Stimulated activated CD8-positive, alpha-beta memory T cell treated with anti-CD3 and anti-CD28 coated beads, Interleukin-12 subunit alpha, Interleukin-12 subunit beta, amount 100 ng/mL, for 4 hours (primary cell): ENCODE measurements at places on chromosomes 7 and 10.

- DNase-seq: no peak
Observed at GRCh38 chr10:6328699-6329423, 126.1 kb downstream of the PFKFB3 start.

- no peak for DNase-seq
Observed at GRCh38 chr10:118745056-118745455, 9.7 kb downstream of the CACUL1 start.

GRCh38 chr7:79982141-79982770, 152.4 kb upstream of the GNAI1 start:
- DNase-seq: no peak

- no peak for DNase-seq
Observed at GRCh38 chr10:5809527-5810154, 3.6 kb downstream of the GDI2 start.

DNA sequence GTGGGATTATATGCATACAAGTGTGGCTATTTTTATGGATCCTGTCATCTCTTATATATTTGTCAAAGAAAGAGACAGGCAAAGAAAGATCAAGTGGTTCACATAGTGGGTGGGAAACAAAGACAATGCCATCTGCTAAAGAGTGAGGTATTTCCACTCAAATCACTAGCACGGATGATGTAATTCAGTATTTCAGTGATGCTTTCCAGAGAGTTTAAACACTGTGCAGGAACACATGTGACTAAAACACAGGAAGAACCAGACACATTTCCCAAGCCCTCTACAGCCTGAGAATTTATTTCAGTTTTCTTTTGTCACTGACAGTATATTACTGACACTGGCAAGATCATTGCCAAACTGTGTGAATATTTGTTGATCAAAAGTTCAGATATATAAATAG, 885.7 kb upstream of the CELF2 start:
- no peak for DNase-seq

- no peak for DNase-seq
Observed at GRCh38 chr10:88962336-88962735, 9.8 kb upstream of the ACTA2 start.

- no peak for DNase-seq
Observed at GRCh38 chr7:42241424-42241823, 4.4 kb upstream of the GLI3 start.

GRCh38 chr7:84003191-84003590, 191.4 kb downstream of the SEMA3A start:
- DNase-seq: no peak

- no peak for DNase-seq
Observed at GRCh38 chr7:4820405-4820966, 41.3 kb downstream of the PAPOLB start.

DNA sequence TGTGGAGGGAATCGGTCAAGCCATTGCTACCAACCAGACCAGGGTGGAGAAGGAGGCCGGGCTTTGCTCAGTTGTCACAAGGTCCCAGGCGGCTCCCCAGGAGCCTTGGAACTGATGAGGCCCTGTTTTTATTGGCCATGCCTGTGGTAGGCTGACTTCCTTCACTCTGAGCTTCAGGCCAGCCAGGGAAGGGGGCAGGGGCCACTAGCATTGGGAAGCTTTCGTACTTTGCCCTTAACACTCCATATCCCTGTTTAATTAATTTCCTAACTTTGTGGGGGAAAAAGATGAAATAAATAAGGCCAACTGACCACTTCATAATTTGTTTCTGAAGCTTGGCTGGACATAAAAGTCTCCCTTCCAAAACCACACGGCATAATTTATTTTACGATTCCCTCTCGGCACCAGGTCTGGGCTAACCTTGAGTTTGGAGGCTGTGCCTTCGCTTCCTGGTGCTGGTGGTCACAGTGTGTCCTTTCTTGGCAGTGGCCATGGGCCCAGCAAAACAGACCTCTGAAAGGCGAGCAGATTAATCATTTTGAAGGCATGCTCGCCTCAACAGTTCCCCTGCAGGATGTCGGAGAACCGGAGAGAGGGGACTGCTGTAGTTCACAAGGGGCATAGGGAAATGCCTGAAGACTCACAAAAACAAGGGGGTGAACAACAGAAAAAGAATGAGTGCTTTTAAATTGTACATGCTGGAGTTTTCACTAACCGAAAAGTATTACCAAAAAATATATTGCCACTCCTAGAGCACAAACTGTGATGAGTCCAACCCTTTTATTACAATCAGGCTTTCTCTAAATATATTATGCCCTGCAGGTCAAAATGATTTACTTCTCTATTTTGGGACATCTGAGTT, 966.0 kb downstream of the LRMDA start:
- no peak for DNase-seq

GRCh38 chr7:69652947-69653701, 54.8 kb downstream of the AUTS2 start:
- no peak for DNase-seq

GRCh38 chr7:17521437-17521836, 223.0 kb downstream of the AHR start:
- no peak for DNase-seq

GRCh38 chr7:90178679-90179278, 24.5 kb downstream of the STEAP1 start:
- no peak for DNase-seq

DNA sequence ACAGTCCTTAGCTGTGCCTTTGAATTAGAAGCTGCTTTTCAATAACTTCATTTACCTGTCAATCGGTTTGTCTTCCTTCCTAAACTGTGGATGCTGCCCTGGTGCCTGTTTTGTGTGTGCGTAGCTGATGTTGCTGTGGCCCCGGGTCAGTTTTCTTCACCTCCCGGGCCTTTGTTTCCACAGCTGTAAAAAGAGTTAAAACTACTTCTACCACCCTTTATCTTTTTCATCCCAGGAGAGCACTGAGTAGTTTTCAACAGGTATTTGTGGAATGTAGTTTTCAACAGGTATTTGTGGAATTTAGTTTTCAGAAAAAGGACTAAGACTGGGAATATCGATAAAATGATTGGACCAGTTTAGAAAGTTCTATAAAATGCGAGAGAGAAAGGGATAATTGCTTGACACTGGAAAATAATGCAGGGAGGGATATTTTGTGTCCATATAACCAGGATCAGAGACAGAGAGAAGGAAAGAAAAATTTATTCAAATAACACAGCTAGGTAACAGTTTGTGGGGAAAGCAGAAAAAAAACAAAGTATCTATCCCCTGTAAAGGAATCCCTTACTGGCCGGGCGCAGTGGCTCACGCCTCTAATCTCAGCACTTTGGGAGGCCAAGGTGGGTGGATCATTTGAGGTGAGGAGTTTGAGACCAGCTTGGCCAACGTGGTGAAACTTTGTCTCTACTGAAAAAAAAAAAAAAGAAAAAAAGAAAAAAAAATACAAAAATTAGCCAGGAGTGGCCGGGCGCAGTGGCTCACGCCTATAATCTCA, 15.9 kb upstream of the IGF2BP3 start:
- no peak for DNase-seq

DNA sequence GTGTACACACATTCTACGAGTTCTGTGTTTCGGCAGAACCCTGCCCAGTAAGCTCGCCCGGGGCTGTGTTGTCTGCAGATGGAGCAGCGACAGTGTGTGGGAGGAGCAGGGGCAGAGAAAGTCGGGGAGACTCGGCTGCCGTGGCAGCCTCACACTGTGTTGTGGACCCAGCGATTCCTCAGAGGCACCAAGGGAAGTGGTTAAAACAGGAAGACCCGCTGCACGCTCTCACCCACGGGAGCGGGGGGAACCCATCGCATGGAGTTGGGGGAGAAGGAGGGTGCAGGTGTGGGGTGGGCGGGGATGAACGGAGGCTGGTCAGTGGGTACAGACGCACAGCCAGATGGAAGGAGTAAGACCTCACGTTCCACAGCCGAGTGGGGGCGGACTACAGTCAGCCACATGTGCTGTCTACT, 250.2 kb downstream of the ELFN1 start:
- no peak for DNase-seq

GRCh38 chr7:76424413-76425111, at the start of gene ZP3:
Gene ZP3 (plus strand): TSS chr7:76424950. CDS start chr7:76424965, 15 bp downstream.
- DNase-seq: no peak

GRCh38 chr10:92241158-92241500, 49.7 kb downstream of the CPEB3 start:
- no peak for DNase-seq

DNA sequence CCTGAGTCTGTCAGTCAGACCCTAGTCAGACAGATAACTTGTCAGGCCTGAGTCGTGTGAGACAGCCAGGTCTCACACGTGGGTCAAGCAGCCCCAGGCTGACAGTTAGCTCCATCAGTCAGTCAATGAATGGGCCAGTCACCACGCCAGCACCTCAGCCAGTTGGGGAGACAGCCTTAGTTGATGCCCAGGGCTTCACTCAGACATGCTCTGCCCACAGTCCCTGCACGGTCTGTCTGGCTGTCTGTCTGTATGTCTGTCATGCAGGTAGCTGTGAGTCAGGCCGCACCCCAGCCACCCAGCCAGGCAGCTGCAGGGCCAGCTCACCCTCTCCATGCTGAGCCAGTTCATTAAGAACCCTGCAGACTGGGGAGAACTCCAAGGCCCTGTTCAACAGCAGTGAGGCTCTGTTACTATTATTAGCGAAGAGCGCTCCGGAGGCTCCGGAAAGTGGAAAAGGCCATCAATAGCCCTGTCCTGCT, 141.1 kb upstream of the PCBD1 start:
- no peak for DNase-seq

- DNase-seq: no peak
Observed at GRCh38 chr7:114310345-114311110, 104.1 kb upstream of the FOXP2 start.

DNA sequence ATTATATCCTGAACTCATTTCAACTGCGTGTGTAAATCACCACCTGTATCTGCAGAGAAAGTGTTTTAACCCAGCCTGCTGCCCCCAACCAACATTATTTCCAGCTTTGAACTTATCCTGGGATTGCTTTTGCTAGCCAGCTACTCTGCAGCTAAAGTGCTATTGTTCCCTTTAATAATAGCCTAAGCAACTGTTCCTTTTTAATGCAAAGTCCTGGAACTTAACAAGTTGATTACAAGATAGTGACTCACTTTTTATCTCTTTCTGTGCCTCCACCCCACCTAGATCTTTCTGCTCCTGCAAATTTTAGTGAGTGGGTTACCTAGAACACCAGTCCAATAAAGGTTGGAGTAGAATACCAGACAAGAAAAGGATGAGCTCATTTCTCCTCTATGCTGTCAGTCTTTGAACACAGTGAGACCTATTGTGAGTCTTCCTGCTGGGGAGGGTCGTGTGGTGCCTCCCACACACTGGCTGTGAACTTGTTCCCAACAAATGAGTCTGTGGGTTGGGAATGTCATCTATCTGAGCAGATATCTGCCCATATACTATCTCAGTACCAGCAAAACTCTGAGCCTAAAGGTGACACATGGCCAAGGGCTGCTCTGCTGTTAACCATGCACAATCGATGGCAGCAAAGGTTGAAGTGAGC, 137.7 kb downstream of the FAM204A start:
- DNase-seq: no peak

DNA sequence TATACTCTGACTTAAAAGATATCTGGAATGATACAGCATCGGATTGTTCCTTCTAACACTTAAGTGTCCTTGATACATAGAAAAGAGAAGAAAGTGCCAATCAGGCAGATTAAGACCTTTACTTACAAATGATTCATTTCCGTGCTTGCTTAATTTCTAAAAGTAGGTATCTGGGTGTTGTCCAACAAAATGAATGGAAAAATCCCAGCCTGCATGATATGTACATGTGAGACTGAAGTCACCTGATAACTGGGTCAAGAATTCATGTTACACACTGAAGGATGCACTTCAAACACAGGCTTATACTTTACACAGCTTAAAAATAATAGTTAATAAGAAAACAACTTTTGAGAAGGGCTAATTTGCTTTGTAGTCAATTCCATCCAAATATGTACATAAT, 25.2 kb upstream of the PLXDC2 start:
- DNase-seq: no peak

- DNase-seq: no peak
Observed at GRCh38 chr10:34711500-34711899, 103.6 kb downstream of the PARD3 start.

- DNase-seq: no peak
Observed at GRCh38 chr10:86392723-86393094, 26.1 kb upstream of the GRID1 start.

GRCh38 chr10:126131341-126131740, 235.0 kb downstream of the FANK1 start:
- DNase-seq: no peak

- DNase-seq: no peak
Observed at GRCh38 chr10:7547206-7547605, 119.6 kb downstream of the ITIH5 start.

DNA sequence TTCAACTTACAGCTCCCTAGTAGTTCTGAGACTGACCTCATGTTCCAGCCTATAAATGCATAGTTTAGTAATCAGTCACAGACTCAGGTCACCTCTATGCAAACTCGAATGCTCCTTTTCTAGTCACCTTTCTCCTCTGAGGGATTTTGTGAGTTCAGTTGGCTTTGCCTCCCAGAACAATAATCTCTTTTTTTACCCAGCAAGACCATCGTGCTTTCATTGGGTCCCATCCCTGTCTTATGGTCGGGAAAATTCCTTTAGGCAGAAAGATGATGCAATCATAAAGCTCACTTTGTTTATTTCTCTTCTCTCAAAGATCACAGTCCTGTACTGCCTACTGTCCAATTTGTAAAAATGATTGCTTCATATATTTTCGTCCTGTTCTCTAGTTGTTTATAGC, 38.4 kb downstream of the TWIST1 start:
- DNase-seq: no peak

DNA sequence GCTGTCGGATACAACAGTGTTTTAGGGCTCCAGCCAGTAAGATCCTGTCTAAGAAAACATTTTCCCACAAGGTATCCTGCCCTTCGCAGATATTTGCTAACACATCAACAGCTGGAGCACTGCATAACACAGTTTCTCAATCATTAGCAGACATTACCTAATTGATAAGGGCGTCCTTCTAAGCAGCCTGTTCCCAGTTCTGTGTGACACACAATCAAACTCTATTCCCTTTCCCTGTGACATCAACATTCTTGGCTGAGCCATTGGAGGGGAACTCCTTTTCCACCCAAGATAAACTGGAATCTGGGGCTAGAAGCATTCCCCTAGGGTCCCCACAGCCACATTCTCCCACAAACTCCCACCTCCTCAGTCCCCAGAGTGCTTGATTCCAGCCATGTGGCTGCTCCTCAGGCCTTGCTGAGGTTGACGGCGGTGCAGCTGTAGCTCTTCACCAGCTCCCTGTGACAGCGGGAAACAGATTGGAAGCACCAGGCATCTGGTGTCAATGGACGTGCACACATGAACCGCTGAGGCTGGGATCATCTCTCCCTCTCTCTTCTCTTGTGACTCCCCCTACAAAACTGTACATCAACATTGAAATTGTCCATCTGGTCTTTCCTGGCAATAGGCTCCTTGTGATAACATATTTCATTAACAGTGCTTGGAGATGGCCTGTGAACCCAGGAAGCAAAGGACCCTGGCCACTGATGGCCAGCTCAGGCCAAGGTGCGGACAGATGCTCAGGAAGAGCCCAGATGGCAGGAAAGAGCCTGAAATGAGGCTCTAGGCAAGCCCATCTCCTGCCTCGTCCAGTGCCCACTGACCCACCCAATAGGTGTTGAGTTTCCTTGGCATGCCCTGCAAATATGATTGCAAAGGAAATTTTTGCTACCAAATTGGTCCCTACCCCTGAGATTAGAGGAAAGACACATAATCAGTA, 131.1 kb upstream of the TBX20 start:
- no peak for DNase-seq

- no peak for DNase-seq
Observed at GRCh38 chr7:142569851-142570250, 179.4 kb upstream of the PRSS1 start.
